Stimulated activated CD4-positive, alpha-beta T cell treated with anti-CD3 and anti-CD28 coated beads, Interleukin-2, amount 100 ng/mL, for 48 hours (primary cell): ENCODE measurements at places on chromosomes 2 and 18.
A peak's percentile ranks its signal among the peaks of the same experiment; 100 is the strongest.

DNA sequence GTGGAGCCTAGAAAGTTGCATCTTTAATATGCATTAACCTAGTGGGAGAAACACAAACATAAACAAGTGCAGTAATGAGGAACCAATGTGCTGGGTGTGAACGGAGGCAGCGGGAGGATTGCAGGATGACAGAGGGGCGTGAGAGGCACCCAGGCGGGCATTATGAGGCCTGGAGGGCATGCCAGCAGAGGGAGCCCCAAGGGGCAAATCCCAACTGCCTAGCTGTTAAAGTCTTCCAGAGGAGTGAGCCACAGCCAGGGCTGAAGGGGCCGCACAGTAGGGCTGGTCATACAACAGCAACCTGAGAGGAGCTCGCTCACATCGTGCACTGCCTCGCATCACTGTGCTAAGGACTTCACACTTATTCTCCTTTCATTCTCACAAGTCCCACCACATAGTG, 13.3 kb upstream of the PRELID3A start:
- DNase-seq, result no peak

GRCh38 chr2:65357095-65357958, 75.1 kb downstream of the SPRED2 start:
- DNase-seq, result no peak

- peak; percentile 26 for DNase-seq
These were observed 39.1 kb downstream of the MRPL35 start for GRCh38 chr2:86238354-86238753.

GRCh38 chr2:138373993-138374408, 127.6 kb upstream of the SPOPL start:
- DNase-seq, result no peak

DNA sequence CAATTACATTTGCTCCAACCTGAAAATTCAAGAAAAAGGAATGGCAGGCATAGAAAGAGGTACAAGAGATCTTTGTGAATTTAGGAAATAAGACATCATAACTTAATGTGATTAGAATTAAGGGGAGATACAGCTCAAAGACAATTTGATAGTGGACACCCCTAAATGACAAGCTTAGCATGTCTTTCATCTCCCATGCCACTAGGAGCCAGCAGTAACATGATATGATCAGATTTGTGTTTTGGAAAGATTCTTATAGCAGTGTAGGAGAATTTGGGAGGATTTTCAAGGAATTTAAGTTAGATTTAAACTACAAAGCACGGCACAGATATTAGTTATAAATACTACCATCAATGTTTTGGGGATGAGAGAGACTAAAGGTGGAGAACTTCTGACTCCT, 340.8 kb downstream of the RDH14 start:
- no peak for DNase-seq
